ENCODE measurements at places on chromosomes 5 and 9.

GRCh38 chr5:69444127-69444754 lies 29.3 kb downstream of the MARVELD2 start:
- DNase-seq, result no peak

- no peak for DNase-seq
These were observed 34.8 kb upstream of the RXRA start for GRCh38 chr9:134291452-134291881.

- DNase-seq, result no peak
These were observed 203.6 kb downstream of the PIK3R1 start for GRCh38 chr5:68419081-68419636.

DNA sequence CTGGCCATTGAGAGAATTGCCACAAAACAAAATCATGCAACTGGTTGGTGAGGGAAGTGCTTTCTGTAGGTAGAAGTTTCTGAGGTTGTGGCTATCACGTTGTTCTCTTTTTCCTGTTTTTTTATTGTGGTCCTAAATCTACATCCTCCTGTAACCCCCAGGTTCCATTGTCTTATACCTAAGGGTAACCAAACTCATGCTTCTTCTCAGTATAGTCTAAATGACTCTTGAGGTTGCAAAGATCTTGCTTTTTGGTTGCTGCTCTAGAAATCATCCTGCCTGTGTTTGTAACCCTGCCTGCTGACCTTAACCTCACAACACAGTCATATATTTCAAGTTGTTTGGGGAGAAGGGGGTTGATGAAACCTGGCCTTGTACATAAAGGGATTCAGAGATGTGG lies 273.1 kb downstream of the CD180 start:
- DNase-seq, result no peak
